Activated CD4-positive, alpha-beta T cell treated with anti-CD3 and anti-CD28 coated beads, Interleukin-2, amount 50 U/mL, for 4 hours (primary cell): ENCODE measurements at places on chromosomes 3 and 15.

GRCh38 chr3:5226783-5227182 lies 39.3 kb downstream of the EDEM1 start:
- no peak for DNase-seq

DNA sequence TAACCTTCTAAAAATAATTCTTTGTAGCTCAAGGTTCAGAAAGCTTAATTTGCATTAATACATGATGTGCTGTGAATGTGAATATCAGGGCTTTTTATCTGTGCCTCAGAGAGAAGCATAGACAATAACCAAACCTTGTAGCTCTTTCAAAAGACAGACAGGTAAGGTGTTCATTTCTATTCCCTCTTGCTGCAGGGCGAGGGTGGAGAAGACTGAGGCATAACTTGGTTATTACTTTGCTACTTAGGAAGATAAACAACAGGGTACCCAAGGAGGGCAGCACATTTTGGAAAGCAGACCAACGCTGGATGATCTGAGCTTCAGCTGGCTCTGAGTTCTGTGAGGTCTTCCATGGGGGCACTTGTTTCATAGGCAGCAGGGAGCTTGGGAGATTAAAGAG lies 408.6 kb upstream of the RARB start:
- no peak for DNase-seq

DNA sequence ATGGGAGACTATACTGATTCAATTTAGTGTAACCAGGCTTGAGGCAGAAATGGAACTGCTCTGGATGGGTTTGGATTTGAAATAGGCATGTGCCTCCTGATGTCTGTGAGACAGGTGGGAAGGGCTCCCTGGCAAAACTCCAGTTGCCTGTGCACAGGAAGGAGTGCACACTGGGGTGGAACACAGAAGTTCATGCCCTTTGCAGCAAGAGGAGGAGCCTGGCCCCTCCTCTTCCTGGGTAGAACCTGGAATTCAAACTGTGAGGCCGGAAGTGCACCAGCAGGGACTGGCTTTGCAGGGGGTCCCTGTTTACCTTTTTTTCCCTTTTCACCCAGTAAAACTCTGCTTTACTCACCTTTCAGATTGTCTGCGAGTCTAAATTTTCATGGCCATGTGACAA lies 99.9 kb downstream of the GMPS start:
- DNase-seq = no peak

GRCh38 chr3:45437383-45437782 lies 49.0 kb downstream of the LARS2 start:
- DNase-seq = no peak

DNA sequence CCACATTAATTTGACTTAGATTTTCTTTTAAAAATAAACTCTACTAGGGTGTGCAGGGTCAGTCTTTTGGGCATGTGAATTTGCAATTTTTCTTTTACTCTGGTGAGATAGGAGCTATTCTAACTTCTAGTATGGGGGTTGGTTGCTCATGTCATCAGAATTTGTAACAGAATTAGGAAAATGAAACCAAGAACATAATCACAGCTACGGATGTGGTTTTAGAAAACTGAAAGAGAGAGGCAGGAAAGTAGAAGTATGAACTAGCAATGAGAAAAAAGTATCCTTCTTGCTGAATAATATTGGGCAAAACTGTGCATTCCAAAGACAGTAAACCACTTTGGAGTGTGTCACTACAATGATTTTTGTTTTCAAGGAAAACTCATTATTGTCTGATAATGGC lies 43.3 kb downstream of the ADPGK start:
- DNase-seq = no peak

GRCh38 chr3:71786551-71786950 lies 1.6 kb upstream of the PROK2 start:
- no peak for DNase-seq

DNA sequence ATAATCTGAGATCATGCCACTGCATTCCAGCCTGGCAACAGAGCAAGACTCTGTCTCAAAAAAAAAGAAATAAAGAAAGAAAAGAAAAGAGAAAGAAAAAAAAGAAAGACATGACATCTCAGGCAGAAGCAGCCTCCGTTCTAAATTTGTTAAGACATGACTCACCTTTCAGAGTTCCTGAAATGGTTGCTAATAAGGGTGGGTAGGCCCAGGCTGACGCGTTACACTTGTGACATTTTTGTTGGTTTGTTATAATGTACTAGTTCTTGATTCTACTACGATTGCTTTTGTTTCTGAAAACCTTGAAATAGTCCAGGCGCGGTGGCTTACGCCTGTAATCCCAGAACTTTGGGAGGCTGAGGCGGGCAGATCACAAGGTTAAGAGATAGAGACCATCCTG lies 21.0 kb downstream of the SLC25A20 start:
- DNase-seq = no peak

GRCh38 chr15:80942266-80942665 lies 47.4 kb downstream of the MESD start:
- DNase-seq = no peak

DNA sequence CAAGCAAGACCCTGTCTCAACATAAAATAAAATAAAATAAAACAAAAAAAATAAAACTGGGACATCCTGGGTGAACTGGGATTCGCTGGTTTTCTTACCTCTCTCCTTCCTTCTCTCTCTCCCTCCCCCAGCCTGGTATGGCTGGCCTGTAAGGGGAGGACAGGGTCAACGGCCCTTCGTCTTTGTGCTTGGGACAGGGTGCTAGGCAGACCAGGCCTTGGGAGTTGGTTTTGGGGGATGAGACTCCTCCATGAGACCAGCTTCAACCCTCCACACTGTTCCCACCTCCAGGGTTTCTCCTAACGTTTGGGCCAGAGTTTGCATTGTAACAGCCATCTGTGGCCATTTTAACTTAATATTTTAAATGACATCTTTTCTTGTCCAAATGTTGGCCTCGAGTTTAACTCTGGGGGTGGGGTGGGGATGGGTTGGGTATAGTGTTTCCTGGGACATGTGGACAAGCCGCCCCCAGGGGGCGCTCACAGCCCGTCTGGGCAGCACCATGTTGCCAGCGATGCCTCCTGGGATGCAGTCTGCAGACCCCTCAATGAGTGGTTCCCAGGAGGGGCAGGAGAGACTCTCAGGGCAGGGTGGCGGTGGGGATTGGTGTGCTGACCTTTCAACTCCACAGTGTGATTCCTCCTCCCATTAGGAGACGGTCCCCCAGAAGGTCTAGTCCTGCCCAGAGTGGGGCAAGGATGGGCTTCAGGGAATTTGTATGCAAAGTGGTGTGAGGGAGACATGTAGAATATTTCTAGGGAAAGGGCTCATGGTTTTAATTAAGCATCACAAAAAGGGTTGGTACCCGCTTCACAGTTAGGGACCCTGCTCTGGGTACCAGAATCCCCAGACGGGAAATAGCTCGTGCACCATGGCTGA lies 37.7 kb upstream of the LCTL start:
- peak; percentile 48 for DNase-seq

GRCh38 chr15:61621146-61621545 lies 392.0 kb upstream of the RORA start:
- DNase-seq = no peak
